K562 (cell line): ENCODE measurements at places on chromosomes 12 and 14. TPM values are rescaled to one million over a fixed set of nuclear protein-coding genes. Genes with fewer than 3 reads are reported as not detected.

- peak; percentile 66 for DNase-seq
- no peak overlapping the region for H3K27ac ChIP-seq
- H3K4me3 ChIP-seq, result no peak overlapping the region
- no peaks in the 10 kb centered on the region for H3K27me3 ChIP-seq
- H3K36me3 ChIP-seq, result no peaks in the 10 kb centered on the region
Observed at GRCh38 chr14:105944632-105945610, 418.5 kb downstream of the TMEM121 start.

DNA sequence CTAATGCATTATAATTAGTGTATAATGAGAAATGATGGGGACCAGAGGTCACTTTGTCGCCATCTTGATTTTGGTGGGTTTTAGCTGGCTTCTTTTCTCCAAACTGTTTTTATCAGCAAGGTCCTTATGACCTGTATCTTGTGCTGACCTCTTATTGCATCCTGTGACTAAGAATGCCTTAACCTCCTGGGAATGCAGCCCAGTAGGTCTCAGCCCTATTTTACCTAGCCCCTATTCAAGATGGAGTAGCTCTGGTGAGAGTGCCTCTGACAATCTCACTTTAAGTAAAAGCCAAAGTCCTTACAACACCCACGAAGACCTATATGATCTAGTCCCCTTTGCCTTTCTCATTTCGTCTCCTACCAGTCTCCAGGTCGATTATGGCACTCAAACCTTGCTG, 28.3 kb upstream of the STRAP start:
- H3K4me1 ChIP-seq, result no peaks in the 10 kb centered on the region
- no peak for DNase-seq
- H3K4me3 ChIP-seq, result no peak overlapping the region
- H3K27ac ChIP-seq, result no peak overlapping the region
- H3K36me3 ChIP-seq, result no peaks in the 10 kb centered on the region
- H3K27me3 ChIP-seq, result no peaks in the 10 kb centered on the region

- peaks cover 17% of the 10 kb centered on the region for H3K27me3 ChIP-seq
- no peak for DNase-seq
Observed at GRCh38 chr12:109753054-109753401, 39.4 kb downstream of the FAM222A start.

DNA sequence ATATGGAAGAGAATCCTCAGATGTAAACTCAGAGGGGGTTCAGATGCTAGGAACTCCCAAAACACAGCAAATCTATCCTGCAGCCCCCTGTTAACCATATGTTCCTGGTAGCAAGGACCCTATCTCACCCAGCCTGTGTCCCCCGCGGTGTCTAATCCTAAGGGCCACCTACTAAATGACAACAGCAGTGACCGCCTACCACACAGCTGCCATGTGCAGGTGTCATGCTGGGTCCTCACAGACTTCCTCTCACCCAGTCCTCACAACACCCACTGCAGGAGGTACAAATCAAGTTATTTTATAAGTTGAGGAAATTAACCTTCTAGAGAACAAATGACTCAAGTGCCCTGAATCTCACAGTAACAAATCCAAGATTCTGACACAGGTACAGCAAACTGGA, 73.9 kb downstream of the ITPK1 start:
- no peaks in the 10 kb centered on the region for H3K36me3 ChIP-seq
- no peaks in the 10 kb centered on the region for H3K27me3 ChIP-seq
- DNase-seq, result no peak

DNA sequence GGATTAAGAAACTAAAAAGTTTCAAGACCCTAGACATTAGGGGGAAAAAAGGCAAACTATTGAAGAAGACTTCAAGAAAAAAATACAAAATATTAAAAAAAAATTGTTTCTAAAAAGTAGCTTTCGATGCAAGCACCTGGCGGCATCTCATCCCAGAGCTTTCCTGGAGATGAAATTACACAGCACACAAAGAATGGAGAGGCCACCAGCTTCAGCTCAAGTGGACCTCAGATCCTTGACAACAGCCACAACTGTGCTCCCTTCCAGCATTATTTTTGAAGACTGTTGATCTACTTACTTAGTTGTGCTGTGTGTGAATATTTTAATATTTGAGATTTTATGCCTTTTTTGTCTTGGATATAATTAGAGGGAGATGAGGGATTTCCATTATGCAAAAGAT, 479.0 kb downstream of the GLT1D1 start:
- H3K27ac ChIP-seq, result no peak overlapping the region
- no peaks in the 10 kb centered on the region for H3K36me3 ChIP-seq
- no peak for DNase-seq
- H3K4me1 ChIP-seq, result no peaks in the 10 kb centered on the region; the same call in 1 of the 2 replicates

- no peak for DNase-seq
- H3K36me3 ChIP-seq, result no peaks in the 10 kb centered on the region
- peaks cover 9% of the 10 kb centered on the region; the same call in 2 of the 3 replicates for H3K4me1 ChIP-seq
- no peaks in the 10 kb centered on the region for H3K27me3 ChIP-seq
- no peak overlapping the region for H3K4me3 ChIP-seq
- peak overlapping the region; percentile 11 for H3K27ac ChIP-seq
Observed at GRCh38 chr14:53149668-53150316, 3.3 kb downstream of the DDHD1 start.

DNA sequence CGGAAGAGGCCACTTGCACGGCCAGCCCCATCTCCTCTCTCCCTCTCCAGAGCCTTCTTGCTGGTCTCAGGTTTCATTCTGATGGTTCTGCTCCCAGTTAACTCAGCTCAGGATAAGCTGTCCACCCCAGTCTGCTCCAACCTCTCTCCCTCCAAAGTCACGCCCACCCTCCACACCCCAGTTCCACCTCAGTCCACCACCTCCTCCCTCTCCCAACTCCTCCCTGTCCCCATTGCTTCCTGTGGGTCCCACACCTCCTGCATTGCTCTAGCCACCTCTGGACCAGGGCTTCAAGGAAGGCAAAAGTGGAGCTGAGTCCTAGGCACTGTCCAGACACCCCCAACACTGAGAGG, 13.1 kb downstream of the KRT71 start:
- no peak overlapping the region for H3K4me3 ChIP-seq
- no peak overlapping the region for H3K27ac ChIP-seq
- peaks cover 4% of the 10 kb centered on the region; the same call in 1 of the 3 replicates for H3K27me3 ChIP-seq
- no peaks in the 10 kb centered on the region for H3K4me1 ChIP-seq

GRCh38 chr14:104658325-104658712, 31.1 kb upstream of the INF2 start:
- H3K4me1 ChIP-seq, result no peaks in the 10 kb centered on the region
- no peak overlapping the region for H3K27ac ChIP-seq
- DNase-seq, result no peak
- no peaks in the 10 kb centered on the region for H3K36me3 ChIP-seq
- H3K4me3 ChIP-seq, result no peak overlapping the region

DNA sequence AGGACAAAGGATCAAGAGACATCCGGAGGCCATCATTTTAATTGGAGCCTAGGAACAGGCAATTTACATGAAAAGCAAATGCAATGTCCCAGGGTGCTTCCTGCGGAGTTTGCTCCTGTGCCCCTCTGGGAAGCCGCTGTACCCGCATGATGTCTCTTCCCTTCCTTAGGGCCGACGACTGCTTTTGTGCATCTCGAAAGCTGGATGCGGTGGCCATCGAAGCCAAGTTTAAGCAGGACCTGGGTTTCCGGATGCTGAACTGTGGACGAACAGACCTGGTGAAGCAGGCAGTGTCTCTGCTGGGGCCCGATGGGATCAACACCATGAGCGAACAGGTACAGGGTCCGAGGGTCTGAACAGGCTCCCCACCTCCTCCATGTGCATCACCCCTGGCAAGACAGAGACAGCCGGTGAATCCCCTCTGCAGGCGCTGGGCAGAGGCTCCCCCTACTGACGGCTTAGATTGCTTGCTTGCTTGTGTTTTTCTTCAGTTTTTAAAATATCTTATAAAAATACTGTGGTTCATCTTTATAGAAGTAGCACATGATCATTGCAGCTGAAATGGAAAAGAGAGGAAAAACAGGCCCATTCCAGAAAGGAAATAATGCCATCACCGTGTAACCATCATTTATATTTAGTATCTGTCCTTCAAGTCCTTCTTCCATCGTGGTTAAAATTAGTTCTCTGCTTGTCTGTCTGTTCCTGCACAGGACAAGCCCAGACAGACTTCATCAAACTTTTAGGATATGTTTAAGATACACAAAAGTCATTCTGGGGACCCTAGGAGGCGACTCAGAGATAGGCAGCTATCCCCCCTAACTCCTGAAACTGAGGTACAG, 75.4 kb upstream of the PWP1 start:
- no peak overlapping the region for H3K4me3 ChIP-seq
- H3K36me3 ChIP-seq, result no peaks in the 10 kb centered on the region
- peak; percentile 43 for DNase-seq
- peaks cover 28% of the 10 kb centered on the region; the same call in 2 of the 3 replicates for H3K27me3 ChIP-seq
- H3K4me1 ChIP-seq, result no peaks in the 10 kb centered on the region
- H3K27ac ChIP-seq, result no peak overlapping the region

- H3K27me3 ChIP-seq, result no peaks in the 10 kb centered on the region
- no peak overlapping the region for H3K27ac ChIP-seq
- no peaks in the 10 kb centered on the region for H3K4me1 ChIP-seq
- H3K36me3 ChIP-seq, result no peaks in the 10 kb centered on the region
- DNase-seq, result no peak
Observed at GRCh38 chr12:66708704-66709456, 30.0 kb upstream of the GRIP1 start.

DNA sequence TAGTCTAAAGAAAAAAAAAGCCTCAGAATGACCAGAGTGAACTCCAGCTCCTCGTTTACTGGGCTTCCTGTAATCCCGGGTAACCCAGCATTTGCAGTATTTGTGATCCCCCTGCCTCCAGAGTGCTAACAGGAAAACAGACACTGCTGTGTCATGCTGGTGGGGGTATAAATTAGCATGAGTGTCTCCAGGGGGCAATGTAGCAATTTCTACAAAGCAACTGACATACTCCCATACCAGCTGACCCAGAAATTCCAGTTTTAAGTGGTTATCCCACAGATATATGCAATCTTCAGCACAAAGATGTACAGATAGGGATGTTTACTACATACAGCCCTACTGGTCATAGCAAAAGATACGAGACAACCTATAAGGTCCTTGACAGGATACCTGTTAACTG, 18.8 kb downstream of the TTC7B start:
- DNase-seq, result no peak
- H3K36me3 ChIP-seq, result peaks cover 7% of the 10 kb centered on the region; the same call in 2 of the 3 replicates
- peak overlapping the region; percentile 66 for H3K27ac ChIP-seq
- peaks cover 28% of the 10 kb centered on the region for H3K4me1 ChIP-seq
- no peaks in the 10 kb centered on the region for H3K27me3 ChIP-seq

GRCh38 chr12:62848418-62848817, 86.5 kb downstream of the PPM1H start:
- H3K4me1 ChIP-seq, result no peaks in the 10 kb centered on the region
- no peaks in the 10 kb centered on the region for H3K36me3 ChIP-seq
- H3K4me3 ChIP-seq, result no peak overlapping the region
- H3K27me3 ChIP-seq, result no peaks in the 10 kb centered on the region

- peaks cover 34% of the 10 kb centered on the region for H3K27me3 ChIP-seq
- no peak overlapping the region for H3K27ac ChIP-seq
- no peak for DNase-seq
- no peaks in the 10 kb centered on the region for H3K4me1 ChIP-seq
- no peak overlapping the region for H3K4me3 ChIP-seq
- H3K36me3 ChIP-seq, result no peaks in the 10 kb centered on the region
Observed at GRCh38 chr12:52389313-52390207, 4.1 kb upstream of the KRT84 start.

DNA sequence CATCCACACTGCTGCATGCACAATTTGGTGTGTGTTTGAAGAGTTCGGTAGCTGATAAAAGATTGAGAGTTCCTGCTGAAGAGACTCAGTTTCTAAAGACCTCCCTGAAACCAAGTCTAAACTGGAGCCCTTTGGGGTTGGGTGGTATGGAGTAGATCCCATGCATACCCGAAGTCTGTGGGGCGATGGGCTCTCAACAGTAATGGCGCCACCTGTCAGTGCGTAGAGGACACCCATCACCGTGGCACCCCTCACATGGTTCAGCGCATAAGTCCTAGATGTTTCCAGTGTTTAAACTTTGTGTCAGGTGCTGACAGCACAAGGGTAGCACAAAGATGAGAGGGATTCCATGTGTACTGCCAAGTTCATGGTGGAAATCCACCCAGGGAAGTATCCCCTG, 85.9 kb downstream of the ESR2 start:
- DNase-seq, result no peak
- H3K36me3 ChIP-seq, result no peaks in the 10 kb centered on the region
- H3K27me3 ChIP-seq, result no peaks in the 10 kb centered on the region
- H3K4me3 ChIP-seq, result no peak overlapping the region

- peaks cover 25% of the 10 kb centered on the region for H3K27me3 ChIP-seq
- H3K4me3 ChIP-seq, result no peak overlapping the region
- no peak overlapping the region for H3K27ac ChIP-seq
Observed at GRCh38 chr12:4046495-4046840, 173.3 kb upstream of the PARP11 start.

DNA sequence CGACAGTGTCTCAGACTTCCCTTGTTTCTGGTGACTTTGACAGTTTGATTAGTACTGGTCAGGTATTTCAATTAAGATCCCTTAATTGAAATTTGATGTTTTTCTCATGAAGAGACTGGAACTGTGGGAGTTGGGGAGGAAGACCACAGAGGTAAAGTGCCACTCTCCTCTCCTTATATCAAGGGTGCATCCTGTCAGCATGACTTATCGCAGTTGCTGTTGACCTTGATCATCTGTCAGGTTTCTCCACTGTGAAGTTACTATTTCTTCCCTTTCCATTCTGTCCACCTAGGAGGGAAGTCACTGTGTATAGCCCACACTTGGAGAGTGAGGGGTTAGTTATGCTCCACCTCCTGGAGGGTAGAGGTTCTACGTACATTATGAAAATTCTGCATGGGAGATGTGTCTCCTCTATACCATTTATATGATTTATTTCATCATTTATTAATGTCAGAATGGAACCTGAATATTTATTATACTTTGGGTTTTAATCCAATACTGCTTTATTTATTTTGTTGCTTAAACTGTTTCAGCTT, 40.3 kb upstream of the SMOC1 start:
- H3K36me3 ChIP-seq, result no peaks in the 10 kb centered on the region
- H3K4me3 ChIP-seq, result no peak overlapping the region
- peaks cover 8% of the 10 kb centered on the region; the same call in 1 of the 2 replicates for H3K27me3 ChIP-seq
- no peak overlapping the region for H3K27ac ChIP-seq
- no peaks in the 10 kb centered on the region for H3K4me1 ChIP-seq

Gene METTL17
- 82.7 and 83.6 TPM in 2 replicates for total RNA-seq

Gene GRIP1
- 0.75 and 1.1 TPM in 2 replicates for total RNA-seq

Gene CPNE6
- not detected in 2 replicates for total RNA-seq

Gene KLRC1
- not detected in 2 replicates for total RNA-seq

Gene RASAL1
- total RNA-seq, result 0.16 TPM in 1 of 2 replicates, not detected in the other

Gene PTPN6
- total RNA-seq, result 4.1 and 6.4 TPM in 2 replicates

Gene SERPINA12
- total RNA-seq, result not detected in 2 replicates

Gene ARID4A
- 8.4 and 11.5 TPM in 2 replicates for total RNA-seq

Gene RNF212B
- total RNA-seq, result 0.27 TPM in 1 of 2 replicates, not detected in the other

Gene BCL2L2
- 13.0 and 18.7 TPM in 2 replicates for total RNA-seq

Gene GPR135
- 0.98 and 1.2 TPM in 2 replicates for total RNA-seq

Gene CHGA
- total RNA-seq, result 0.20 TPM in 1 of 2 replicates, not detected in the other

Gene SCN8A
- total RNA-seq, result 0.29 and 0.72 TPM in 2 replicates

Gene NRXN3
- total RNA-seq, result 0.09 TPM in 1 of 2 replicates, not detected in the other
